ENCODE measurements at places on chromosomes 12 and 14.

DNA sequence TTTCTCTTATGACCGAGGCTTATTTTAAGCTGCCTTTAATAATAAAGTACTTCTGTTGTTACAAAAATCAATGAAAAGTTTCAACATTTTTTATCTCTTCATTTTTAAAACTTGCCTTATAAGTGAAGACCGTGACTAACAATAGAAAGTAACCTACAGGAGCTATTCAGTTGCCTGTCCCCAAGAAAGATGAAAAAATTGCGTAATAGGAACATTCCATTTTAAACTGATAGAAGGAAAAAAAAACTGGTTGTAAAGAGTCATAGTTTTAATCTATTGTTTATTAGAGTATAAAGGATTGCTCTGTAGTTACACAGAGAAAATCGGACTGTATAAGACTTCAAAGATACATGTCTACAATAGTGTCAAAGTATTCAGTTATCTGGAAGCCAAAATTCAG lies 83.3 kb downstream of the DAAM1 start:
- no peak for DNase-seq
- peaks cover 9% of the 10 kb centered on the region for H3K36me3 ChIP-seq
- no peaks in the 10 kb centered on the region for H3K27me3 ChIP-seq
- no peak overlapping the region for H3K27ac ChIP-seq
- H3K4me1 ChIP-seq = peaks cover 6% of the 10 kb centered on the region

GRCh38 chr12:109278912-109279311 lies 30.2 kb downstream of the FOXN4 start:
- peaks cover 17% of the 10 kb centered on the region for H3K4me1 ChIP-seq
- no peaks in the 10 kb centered on the region for H3K27me3 ChIP-seq
- no peak overlapping the region for H3K27ac ChIP-seq
- no peaks in the 10 kb centered on the region for H3K36me3 ChIP-seq
- no peak for DNase-seq
- H3K4me3 ChIP-seq = no peak overlapping the region

GRCh38 chr12:82968631-82969367 lies 282.1 kb downstream of the TMTC2 start:
- no peak for DNase-seq
- H3K4me1 ChIP-seq = peaks cover 8% of the 10 kb centered on the region
- H3K27ac ChIP-seq = no peak overlapping the region

GRCh38 chr12:45730084-45730347 lies 510 bp downstream of the ARID2 start:
- no peaks in the 10 kb centered on the region for H3K36me3 ChIP-seq
- peak overlapping the region; percentile 99 for H3K27ac ChIP-seq
- no peak for DNase-seq
- peak overlapping the region; percentile 96 for H3K4me3 ChIP-seq
- no peaks in the 10 kb centered on the region for H3K27me3 ChIP-seq

- H3K27ac ChIP-seq = no peak overlapping the region
- no peaks in the 10 kb centered on the region for H3K36me3 ChIP-seq
- no peaks in the 10 kb centered on the region for H3K27me3 ChIP-seq
- no peak overlapping the region for H3K4me3 ChIP-seq
- no peaks in the 10 kb centered on the region for H3K4me1 ChIP-seq
Measured at GRCh38 chr14:56378475-56378877, 201.1 kb upstream of the TMEM260 start.

- peak; percentile 12 for DNase-seq
- H3K4me1 ChIP-seq = no peaks in the 10 kb centered on the region
- no peak overlapping the region for H3K4me3 ChIP-seq
- H3K27ac ChIP-seq = no peak overlapping the region
Measured at GRCh38 chr12:14418451-14418890, 53.0 kb downstream of the ATF7IP start.

- H3K4me1 ChIP-seq = no peaks in the 10 kb centered on the region
- no peaks in the 10 kb centered on the region for H3K36me3 ChIP-seq
- H3K27ac ChIP-seq = no peak overlapping the region
- H3K27me3 ChIP-seq = no peaks in the 10 kb centered on the region
Measured at GRCh38 chr12:74412606-74413230, 124.9 kb upstream of the ATXN7L3B start.

DNA sequence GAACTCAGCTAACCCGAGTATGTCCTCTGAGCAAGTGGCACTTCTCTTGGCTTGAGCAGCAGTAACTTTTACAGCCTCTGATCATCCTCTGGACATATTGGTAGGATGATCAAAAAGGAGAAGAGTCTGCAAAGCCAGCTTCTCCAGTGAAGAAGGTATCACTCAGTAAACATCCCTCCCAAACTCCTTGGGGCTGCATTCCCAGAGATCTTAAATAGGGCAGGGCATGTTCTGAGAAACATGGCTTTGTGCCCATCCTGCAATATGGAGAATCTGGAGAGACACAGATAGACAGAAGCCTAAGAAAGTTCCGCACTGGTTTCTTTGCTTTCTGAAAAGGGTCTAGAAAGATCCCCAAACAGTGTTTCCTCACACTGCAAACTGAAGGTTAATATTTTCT lies 65.4 kb downstream of the RBM19 start:
- peak; percentile 22 for DNase-seq
- H3K4me3 ChIP-seq = no peak overlapping the region
- peak overlapping the region; percentile 6 for H3K27ac ChIP-seq
- H3K27me3 ChIP-seq = no peaks in the 10 kb centered on the region

GRCh38 chr12:113875691-113876090 lies 90.4 kb downstream of the RBM19 start:
- no peak for DNase-seq
- H3K27me3 ChIP-seq = no peaks in the 10 kb centered on the region
- H3K4me3 ChIP-seq = no peak overlapping the region
- H3K27ac ChIP-seq = peak overlapping the region; percentile 3

- H3K36me3 ChIP-seq = no peaks in the 10 kb centered on the region
- H3K4me3 ChIP-seq = no peak overlapping the region
- no peak for DNase-seq
- no peaks in the 10 kb centered on the region for H3K4me1 ChIP-seq
- no peaks in the 10 kb centered on the region for H3K27me3 ChIP-seq
Measured at GRCh38 chr12:63889721-63890509, 45.4 kb downstream of the SRGAP1 start.

DNA sequence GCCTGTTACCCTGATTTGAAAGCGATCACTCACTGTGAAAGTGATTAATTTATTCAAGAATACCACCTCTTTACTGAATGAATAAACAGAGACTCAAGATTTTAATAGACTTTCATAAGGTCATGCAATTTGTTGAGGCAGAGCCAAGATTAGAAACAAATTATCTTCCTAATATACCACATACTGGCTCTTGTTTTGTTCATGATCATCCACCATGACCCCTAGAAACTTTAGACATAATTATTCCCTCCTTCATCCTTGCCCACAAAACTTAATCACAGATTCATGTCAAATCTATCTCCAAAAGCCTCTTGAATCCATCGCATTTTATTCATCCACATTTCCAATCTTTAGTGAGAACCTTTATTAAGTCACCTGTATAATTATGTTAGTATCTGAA lies 152.3 kb downstream of the ATXN7L3B start:
- no peaks in the 10 kb centered on the region for H3K27me3 ChIP-seq
- no peaks in the 10 kb centered on the region for H3K36me3 ChIP-seq
- no peaks in the 10 kb centered on the region for H3K4me1 ChIP-seq

DNA sequence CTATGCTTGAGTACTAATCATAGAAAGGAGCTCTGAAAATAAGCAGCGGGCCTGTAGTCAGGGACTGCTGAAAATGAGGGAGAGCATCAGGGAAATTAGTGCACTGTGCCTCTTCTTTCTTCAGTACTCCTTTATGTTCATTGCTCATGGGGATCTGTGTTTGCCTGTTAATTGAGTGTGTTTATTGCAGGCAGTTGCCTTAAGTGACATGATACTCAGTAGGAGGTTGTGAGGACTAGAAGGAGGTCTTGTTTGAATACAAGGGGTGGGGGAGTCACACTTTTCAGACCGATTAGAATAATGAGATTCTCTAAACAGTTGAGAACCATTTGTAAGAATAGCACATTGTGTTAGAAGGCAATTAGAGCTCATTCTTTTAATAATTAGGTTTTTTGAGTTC lies 102.6 kb upstream of the SLCO1C1 start:
- no peak for DNase-seq
- H3K4me3 ChIP-seq = no peak overlapping the region
- H3K27me3 ChIP-seq = no peaks in the 10 kb centered on the region

GRCh38 chr12:24565300-24565699 lies 383.6 kb downstream of the BCAT1 start:
- no peak overlapping the region for H3K4me3 ChIP-seq
- no peak for DNase-seq
- H3K27ac ChIP-seq = no peak overlapping the region
- H3K36me3 ChIP-seq = no peaks in the 10 kb centered on the region
- peaks cover 12% of the 10 kb centered on the region for H3K4me1 ChIP-seq
- H3K27me3 ChIP-seq = peaks cover 30% of the 10 kb centered on the region

GRCh38 chr12:88433997-88434703 lies 146.1 kb downstream of the KITLG start:
- H3K27me3 ChIP-seq = no peaks in the 10 kb centered on the region
- H3K4me3 ChIP-seq = no peak overlapping the region
- no peaks in the 10 kb centered on the region for H3K36me3 ChIP-seq

GRCh38 chr12:64740646-64741045 lies 18.6 kb downstream of the GNS start:
- no peaks in the 10 kb centered on the region for H3K4me1 ChIP-seq
- H3K27me3 ChIP-seq = no peaks in the 10 kb centered on the region
- H3K36me3 ChIP-seq = peaks cover 69% of the 10 kb centered on the region
- no peak overlapping the region for H3K4me3 ChIP-seq

- no peaks in the 10 kb centered on the region for H3K36me3 ChIP-seq
- no peak overlapping the region for H3K27ac ChIP-seq
- H3K4me1 ChIP-seq = peaks cover 7% of the 10 kb centered on the region
- no peak overlapping the region for H3K4me3 ChIP-seq
Measured at GRCh38 chr12:2110849-2111566, 58.2 kb downstream of the CACNA1C start.
